ENCODE measurements at places on chromosomes 6 and 20.
A peak's percentile ranks its signal among the peaks of the same experiment; 100 is the strongest.

- no peak for DNase-seq
Observed at GRCh38 chr6:152244998-152245630, 392.0 kb downstream of the SYNE1 start.

DNA sequence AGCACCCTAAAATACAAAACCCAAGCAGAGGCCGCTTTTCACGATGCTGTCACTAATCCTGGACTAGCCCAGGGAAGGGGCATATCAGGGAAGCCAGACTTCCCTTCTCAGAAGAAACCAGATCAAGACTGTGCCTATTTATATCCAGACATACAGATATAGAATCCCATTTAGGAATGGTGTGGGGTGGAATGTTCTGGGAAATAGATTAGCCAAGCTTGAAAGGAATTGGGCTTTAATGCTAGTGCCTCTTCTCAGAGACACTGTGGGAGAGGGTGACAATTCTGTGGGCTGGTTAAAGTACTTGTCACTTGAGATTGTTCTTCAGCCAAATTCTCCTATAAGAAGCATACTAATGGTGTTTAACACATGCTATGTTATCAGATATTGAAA lies 45.5 kb downstream of the SNAP25 start:
- no peak for DNase-seq

DNA sequence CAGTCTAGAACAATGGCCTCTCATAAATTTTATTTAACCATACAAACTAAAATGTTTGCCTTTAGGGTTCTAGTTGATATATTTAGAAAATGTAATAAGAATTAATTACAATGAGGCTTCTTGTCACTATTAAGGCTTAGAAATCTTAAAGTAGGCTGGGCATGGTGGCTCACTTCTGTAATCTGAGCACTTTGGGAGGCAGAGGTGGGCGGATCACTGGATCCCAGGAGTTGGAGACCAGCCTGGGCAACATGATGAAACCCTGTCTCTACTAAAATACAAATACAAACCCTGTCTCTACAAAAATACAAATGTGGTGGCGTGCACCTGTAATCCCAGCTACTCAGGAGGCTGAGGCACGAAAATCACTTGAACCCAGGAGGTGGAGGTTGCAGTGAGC lies 99.0 kb upstream of the ADGRF1 start:
- DNase-seq, result no peak

GRCh38 chr20:37238935-37239451 lies 22.6 kb downstream of the GHRH start:
- no peak for DNase-seq

DNA sequence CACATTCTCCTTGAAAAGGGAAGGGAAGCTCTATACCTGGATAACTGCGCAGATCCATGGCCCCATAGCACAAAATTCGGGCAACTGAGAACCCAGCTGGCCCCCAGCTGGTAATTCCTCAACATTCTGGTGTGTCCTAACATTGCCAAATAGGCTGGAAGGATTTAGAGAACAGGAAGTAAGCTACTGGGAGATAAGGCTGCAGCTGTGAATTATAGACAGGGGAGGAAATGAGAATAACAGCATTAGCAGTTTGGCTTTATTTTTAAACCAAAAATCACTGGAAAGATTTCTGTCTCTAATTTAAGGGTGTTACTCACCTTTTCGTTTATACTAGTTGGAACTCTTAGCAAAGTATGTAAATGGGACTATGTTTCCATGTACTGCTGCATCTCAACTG lies 97.2 kb downstream of the TULP4 start:
- DNase-seq, result no peak

DNA sequence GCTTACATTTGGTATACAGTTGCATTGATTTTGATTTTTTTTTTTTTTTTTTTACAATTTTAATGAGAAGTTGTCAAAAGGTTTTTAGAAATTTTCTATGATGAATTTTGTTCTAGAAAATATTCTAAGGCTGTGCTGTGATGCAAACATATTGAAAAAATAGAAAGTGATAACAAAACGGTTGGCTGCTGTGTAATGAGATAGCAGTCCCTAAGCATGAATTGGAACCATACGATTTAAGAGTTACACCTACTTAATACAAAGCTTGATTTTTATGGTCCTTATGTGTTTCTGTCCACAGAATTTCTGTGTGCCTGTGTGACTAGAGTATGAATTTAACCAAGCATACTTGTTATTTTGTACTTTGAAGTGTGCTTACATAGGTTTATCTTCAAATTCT lies 12.1 kb downstream of the HIVEP1 start:
- DNase-seq, result no peak

DNA sequence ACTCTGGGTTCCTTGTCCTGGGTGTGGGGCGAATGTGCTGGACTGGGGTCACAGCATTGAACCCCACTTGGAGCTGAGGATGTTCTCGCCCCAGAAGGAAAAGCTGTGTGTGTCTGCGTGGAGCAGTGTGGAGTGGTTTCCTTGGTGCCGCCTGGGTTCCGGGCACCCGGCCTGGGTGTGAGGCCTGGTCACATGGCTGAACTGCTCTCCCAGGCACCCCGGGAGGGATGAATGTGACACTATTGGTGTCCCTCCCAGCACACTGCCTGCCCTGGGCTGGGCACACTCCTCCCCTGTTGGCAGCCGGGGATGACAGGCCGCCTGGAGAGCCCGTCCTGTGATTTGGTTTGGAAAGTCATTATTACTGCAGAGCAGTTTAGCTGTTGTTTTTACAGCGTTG lies 12.3 kb downstream of the MYT1 start:
- DNase-seq, result no peak

- no peak for DNase-seq
Observed at GRCh38 chr20:60171738-60172137, 213.5 kb downstream of the CDH26 start.

DNA sequence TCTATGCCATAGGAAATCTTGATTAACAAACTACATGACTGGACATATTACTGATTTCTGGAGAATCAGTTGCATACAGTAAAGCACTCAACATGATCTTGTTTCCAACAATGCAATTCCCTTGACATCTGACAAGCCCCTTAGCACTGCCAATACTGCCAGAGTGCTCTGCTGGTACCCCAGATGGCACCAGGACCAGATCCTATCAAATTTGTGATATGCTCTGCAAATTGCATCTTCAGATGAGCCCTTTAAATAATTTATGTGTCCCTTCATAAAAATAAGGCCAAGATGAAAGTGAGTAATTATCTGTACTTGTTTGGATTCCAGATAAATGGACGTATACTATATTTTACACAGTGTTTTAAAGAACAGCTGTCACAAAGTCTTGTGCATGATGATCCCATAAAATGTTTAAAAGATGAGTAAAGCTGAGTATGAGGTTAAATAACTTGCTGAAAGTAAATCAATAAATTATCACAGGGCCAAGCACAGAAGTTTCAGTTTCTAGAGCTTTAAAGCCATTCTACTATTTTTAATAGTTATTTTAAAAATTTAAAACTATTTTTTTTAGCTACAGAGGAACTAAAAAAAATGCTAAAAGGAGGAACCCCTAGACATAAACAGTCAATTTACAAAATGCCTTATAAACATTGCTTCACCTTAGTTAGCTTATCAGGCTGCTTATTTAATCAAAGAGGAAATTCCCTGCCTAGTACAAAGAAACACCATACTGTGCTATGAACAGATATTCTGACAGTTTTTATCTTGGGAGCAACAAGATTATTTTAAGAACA lies 42.1 kb downstream of the NUDT3 start:
- no peak for DNase-seq

DNA sequence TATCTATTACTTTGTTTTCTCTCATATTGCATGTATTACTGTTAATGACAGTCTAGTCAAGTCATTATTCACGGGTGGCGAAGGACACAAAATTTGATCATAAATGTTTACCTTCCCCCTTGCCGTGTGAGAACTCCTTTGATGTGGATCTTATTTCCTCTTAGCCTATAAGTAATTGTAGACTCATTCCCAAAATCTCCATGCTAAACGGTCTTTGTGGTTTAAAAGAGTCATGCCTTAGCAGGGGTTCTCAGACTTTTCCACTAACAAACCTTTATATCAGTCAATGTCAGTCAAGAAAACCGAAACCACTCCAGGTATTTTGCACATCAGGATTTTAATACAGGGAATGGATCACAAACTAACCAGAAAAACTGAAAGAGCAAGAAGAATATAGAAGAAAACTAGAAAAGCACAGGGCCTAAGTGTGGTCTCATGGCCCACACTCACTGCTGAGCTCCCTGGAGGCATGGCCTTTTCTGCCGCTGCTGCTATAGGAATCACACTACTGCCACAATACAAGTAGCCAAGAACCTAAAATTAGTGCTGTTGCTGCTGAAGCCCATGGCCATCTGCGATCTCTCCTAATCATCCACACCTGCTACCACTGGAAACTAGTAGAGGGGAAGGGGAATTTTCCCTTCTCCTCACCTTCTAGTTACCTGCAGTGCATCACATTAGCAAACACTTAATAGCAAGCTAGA lies 186.0 kb upstream of the POU3F2 start:
- no peak for DNase-seq

GRCh38 chr20:25277941-25278521 lies 30.1 kb downstream of the PYGB start:
- no peak for DNase-seq

GRCh38 chr6:5782783-5783547 lies 223.8 kb downstream of the NRN1 start:
- no peak for DNase-seq

DNA sequence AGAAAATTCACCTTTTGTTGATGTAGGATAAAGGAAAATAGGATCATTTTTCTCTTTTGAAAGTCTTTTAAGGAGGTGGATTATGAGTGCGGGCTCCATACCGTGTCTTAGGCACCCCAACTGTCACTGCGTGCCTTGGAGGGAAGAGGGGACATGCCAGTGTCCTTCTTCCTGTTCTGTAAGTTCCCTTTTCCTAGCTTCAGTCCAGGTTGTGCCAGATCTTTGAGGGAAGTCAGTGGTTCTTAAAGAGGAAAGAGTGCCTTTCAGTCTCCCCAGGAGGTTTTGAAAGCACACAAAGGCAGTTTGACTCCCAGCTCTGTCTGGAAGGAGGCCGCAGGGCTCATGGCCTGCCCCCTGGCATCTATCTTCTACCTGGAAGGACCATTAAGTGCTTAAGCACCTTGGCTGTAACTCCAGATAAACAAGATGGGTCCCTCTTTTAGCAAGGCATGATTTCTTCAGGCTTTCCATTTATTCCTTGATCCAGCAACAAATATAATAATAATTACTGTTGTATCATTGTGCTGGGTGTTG lies 13.0 kb downstream of the EFCAB8 start:
- no peak for DNase-seq

DNA sequence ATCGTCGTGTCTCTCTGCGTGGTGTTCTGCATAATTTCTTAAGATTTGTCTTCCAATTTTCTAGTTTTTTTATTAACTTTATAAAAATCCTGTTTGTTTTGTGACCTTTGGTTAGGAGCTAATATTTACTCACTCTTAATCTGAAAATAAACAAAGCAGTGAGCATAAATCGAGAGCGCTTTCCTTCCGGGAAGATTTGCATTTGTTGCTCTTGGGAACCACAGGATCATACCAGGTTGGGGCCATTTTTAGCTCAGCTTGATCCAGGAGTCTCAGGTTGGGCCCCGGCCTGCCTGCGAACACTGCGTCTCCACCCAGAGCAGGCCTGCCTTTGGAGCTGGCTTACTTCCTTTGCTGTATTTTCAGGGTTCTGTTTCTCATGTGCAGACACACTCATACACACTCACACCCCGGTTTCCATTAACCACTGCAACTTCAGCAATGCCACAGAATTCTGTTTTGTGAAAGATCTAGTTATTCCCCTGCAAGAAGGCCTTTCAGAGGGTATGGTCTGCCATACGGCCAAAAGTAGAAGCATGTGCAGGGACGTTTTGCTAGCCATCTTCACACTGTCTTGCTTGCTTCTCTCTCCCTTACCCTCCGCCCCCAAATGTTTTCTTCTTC lies 17.3 kb downstream of the BPHL start:
- no peak for DNase-seq

DNA sequence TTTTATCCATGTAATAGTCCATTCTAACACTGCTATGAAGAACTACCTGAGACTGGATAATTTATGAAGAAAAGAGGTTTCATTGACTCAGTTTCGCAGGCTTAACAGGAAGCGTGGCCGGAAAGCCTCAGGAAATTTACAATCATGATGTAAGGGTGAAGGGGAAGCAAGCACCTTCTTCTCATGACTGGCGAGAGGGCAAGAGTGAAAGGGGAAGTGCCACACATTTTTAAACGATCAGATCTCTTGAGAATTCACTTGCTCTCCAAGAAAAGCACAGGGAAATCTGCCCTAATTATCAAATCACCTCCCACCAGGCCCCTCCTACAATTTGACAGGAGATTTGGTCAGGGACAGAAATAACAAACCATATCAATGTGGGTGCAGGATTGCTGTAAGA lies 859.7 kb downstream of the EPHA7 start:
- no peak for DNase-seq

GRCh38 chr6:27720607-27721580 lies 191.3 kb downstream of the OR2B2 start:
- no peak for DNase-seq

DNA sequence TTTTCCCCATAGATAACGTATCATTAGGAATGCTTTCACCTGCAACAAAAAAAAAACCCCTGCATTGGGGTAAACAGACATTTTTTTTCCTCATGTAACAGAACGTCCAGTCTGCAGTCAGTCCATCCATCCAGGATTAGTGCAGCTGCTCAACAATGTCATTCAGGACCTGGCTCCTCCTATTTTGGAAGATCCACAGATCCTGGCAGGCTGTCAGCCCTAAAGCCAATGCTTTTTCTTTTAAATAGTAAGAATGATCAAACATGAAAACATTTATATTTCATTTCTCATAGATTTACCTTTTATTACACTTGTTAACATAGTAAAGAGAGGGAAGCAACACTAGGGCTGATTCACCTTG lies 116.5 kb upstream of the CCDC28A start:
- DNase-seq, result no peak

GRCh38 chr6:147054158-147054557 lies 150.1 kb upstream of the STXBP5 start:
- DNase-seq, result no peak

- peak; percentile 75 for DNase-seq
Observed at GRCh38 chr20:21505810-21506530, 7.9 kb downstream of the NKX2-2 start.

DNA sequence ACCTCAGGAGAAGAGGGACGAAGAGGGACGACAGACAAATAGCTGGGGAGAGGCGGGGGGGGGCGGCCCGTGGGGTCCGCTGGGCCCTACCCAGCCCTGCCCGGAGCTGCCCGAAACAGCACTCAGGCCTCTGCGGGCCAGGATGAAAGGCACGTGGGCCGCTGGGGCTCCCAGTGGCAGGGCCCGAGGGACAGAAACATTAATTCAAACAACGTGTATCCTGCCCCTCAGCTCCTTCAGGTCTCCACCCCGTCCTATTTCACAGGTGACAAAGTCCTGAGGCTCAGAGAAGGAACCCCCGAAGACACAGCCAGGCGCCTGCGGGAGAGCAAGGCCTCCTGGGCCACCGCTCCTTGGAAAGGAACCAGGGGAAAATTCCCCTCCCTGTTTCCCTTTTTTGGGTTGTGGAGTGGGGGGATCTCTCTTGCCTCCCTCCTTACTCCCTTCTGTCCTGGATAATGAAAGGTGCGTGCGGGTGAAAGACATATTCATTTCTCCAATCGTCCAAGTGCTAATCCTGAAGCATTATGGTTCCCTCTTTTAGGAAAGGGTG lies 93.3 kb downstream of the RNASET2 start:
- no peak for DNase-seq

GRCh38 chr20:58746620-58747019 lies 54.0 kb downstream of the NPEPL1 start:
- no peak for DNase-seq
